ENCODE measurements at places on chromosomes 2 and 18.

GRCh38 chr2:45754131-45755010 is 102.9 kb downstream of the PRKCE start:
- DNase-seq: no peak

GRCh38 chr2:96931966-96932365 is 54.4 kb downstream of the FAM178B start:
- no peak for DNase-seq

GRCh38 chr2:32502941-32503340 is 124.9 kb upstream of the TTC27 start:
- DNase-seq: no peak

GRCh38 chr2:241218131-241219029 is 29.9 kb downstream of the ANO7 start:
- DNase-seq: no peak

DNA sequence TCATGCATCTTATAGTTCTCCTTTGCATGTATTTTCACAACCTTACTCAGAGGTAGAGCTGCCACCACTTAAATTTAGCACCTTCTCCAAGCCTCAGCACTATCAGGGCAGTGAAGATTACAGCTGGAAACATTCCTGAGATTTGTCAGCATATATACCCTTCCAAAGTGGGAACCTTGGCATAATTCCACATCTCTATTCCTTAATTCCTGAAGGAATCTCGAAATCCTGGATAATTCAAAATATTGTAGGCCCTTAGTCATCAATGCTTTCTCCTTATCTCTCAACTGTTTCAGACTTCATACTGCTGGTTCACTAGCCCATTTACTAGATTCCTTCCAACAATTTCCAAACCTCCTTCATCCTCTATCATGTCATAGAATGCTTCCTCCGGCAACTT is 87.4 kb downstream of the ITSN2 start:
- no peak for DNase-seq

GRCh38 chr2:43134571-43134889 is 91.9 kb downstream of the ZFP36L2 start:
- no peak for DNase-seq

DNA sequence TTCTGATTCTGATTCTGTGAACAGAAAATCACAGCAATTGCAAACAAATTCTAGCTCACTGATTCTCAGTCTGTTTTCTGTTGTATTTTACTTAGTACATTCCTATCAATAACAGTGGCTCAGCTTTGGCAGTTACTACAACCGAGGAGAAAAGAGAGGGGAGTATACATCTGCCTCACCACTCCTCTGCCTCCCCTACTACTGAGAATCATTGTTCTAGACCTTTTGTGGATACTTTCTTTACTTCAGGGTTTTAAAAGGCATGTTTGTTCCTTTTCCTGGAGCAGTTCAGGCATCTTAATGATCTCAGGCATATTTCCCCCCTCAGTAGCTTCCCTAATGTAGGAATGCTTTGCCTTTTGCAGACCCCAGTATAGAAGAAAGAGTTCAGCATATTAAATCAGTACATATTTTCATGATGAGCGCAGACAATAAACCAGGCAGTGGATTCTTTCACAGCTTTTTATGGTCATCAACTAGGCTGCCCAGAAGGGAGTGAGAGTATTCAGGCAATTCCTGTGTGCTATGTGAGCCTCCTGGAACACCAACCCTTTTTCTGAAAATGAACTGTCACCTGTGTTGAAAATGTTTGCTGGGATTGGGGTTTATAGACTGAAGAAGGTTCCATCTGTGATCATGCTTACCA is 10.3 kb downstream of the STAMBP start:
- no peak for DNase-seq

- no peak for DNase-seq
These were observed 2.4 kb upstream of the STK11IP start for GRCh38 chr2:219595256-219595655.

GRCh38 chr2:88933980-88934379 is 242.5 kb downstream of the RPIA start:
- no peak for DNase-seq

DNA sequence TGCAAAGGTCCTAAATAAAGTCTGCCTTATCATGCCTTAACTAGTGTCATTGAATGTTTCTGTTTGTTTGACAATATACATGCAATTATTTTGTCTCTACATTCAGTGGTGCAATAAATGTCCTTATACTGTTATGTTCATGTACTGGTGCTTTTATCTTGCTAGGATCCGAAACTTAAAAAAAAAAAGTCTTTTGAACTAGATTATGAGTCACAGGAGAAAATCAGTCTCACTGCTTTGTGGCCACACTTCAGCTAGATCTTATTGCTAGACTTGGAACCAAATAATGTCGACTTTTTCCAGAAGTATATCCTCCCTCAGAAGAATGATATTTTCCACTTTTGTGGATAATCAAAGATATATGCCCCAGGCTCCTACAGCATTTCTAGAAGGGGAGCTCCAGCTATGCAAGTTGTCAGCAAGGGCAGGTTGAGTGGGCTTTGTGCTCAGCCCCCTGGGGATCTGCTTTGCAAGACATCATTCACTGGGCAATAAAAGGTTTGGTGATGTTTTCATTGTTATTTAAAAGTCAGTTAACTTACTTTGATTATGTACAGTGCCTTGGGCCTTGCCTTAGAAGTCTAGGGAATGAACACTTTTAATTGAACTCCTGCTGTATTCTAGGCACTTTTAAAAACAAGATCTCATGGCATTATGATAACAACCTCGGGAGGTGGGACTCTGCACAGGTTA is 157.1 kb upstream of the LRRTM1 start:
- DNase-seq: no peak

- no peak for DNase-seq
These were observed 121.0 kb downstream of the SPOPL start for GRCh38 chr2:138622613-138623012.
